Head of caudate nucleus (tissue), 42 donors: ENCODE measurements at places on chromosomes 7 and 10.

DNA sequence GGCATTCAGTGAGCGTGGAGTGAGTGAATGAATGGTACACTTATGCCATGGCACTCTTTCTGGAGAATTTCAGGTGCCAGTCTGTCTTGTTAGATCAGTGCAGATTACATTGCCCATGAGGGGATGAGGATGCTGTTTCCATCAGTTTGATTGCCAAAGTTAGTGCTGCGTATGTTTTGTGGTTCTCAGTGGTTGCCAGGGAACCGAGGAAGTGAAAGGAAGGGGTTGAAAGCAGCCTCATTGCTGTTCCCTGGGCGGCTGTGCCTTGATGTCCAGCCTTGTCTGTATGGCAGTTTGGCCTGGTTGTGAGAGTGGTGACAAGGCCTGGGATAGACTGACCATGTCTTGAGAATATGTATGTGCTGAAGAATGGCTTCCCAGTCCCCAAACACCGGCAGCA lies 30.2 kb downstream of the WBP1L start:
- peak; percentile 38 for DNase-seq

GRCh38 chr10:96287392-96288105 lies 16.2 kb upstream of the BLNK start:
- no peak for DNase-seq

DNA sequence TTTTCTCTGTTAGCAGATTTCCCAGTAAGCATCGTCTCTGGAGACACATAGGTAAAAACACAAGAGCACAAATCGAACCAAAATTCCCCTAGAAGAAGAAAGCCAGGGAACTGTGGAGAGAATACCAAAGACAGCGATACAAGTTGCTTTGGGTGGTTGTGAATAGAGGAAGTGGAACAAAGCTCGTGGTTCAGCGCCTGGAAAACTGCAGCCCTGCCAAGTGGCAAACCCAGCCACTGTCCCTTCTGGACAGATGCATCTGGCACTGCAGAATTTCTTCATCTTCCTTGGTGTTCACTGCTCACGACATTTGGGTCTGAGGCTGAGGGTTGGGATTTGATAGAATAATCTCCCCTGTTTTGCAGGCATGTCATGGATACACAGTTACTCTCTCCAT lies 733.8 kb downstream of the PARD3 start:
- no peak for DNase-seq

DNA sequence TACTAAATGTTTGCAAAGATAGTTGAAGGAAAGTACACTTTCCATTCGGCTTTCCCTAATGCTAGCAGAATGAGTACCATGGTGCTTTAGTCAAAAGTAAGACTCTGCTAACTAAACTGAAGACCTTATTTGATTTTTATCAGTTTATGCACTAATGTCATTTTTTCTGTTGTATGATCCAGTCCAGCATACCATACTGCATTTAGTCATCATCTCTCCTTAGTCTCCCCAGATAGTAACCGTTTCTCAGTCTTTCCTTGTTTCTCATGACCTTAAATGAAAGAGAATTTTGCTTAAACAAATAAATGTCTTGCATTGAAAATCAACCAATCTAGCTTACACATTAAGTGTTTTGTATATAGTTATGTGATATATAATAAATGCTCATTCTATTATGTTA lies 529.5 kb upstream of the SEMA3D start:
- no peak for DNase-seq

DNA sequence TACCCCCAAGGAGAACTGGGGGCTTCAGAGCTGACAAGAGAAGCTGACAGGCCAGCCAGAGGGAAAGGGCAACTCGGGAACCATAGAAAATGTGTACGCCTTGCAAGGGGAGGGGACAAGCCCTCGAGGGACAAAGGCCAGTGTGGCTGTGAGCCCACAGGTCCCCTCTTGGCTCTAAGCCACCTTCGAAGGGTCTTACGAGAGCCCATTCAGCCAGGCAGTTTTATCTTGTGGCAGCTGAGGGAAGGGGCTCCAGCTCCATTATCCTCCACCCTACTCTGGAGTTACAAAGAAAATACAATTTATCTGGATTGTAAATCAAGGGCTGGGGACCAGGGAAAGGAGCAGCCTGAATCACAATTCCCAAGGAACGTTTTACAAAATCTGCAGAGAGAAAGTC lies 159.5 kb upstream of the ZMIZ1 start:
- DNase-seq = no peak

DNA sequence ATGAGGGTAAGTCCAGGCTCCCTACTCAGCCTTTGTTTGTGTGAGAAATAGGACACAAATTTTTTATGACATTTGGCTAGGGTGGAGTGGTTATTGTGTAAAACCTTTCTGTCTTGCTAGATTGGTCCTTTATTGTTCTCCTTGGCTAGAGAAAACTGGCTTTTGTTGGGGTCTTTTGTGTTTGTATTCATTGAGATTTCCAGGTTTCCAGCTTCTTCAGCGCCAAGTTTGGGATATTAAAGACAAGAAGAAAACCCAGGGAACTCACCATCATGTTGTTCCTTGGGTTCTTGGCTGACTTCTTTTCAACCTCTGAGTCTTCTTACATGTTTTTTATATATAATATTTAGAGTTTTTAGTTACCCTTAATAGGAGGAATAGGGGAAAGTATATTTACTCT lies 310.0 kb downstream of the HPSE2 start:
- DNase-seq = no peak

DNA sequence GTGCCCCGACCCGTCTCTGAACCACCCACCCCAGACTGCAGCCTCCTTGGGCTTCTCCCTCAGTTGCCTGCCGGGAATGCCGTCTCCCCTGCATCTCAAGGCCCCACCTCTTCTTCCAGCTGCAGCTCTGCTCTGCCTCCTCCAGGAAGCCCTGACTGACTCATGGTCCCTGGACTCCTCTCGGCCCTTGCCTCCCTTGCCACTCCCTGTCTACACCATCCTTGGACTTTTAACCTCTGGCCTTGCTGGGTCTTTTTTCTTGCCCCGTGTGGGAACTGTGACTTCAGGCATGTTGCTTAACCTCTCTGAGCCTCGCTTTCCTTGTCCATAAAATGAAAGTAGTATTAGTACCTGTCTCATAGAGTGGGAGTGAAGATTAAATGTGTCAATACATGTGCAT lies 56.3 kb downstream of the C10orf105 start:
- DNase-seq = no peak

- DNase-seq = no peak
Measured at GRCh38 chr7:30853576-30853975, 58.1 kb upstream of the AQP1 start.

- no peak for DNase-seq
Measured at GRCh38 chr7:28804990-28805389, 153.1 kb downstream of the TRIL start.

DNA sequence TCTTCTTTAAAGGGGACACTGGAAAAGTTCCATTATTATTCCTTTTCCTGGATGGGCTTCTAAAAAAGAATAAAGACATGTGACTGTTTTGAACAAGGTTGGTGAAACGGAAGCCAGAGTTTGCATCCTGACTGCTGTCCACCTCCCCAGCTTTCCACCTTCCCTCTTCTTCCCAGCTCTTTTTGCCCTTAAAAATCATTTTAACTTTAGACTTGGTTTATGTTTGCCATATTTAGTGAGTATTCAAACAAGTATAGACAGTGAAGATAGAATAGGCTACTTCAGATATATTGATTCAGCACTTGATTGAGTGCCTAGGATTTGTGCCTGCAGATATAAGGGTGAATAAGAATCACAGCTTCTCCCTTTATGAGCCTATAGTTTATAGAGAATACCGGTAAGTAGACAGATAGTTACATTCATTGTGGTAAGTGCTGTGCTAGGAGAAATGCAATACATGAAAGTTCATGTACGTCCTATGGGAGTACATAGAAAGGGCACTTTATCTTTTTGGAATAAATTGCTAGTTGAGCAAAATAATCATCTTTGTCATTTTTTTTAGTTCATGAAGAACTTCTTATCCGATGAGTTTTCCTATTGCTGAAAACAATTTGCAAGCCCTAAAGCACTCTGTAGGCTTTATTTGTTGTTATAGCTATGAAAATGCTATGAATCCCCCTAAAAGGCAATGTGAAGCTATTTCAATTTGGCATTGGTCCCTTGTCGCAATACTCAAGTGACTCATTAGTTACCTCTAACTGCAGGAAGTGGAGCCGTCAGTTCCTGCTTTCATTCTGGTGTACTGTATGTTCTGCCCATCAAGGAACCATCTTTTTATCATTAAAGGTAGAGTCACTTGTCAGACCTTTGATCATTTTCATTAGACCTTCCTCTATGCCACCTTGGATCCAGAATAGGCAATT lies 57.2 kb upstream of the STRIP2 start:
- DNase-seq = no peak

DNA sequence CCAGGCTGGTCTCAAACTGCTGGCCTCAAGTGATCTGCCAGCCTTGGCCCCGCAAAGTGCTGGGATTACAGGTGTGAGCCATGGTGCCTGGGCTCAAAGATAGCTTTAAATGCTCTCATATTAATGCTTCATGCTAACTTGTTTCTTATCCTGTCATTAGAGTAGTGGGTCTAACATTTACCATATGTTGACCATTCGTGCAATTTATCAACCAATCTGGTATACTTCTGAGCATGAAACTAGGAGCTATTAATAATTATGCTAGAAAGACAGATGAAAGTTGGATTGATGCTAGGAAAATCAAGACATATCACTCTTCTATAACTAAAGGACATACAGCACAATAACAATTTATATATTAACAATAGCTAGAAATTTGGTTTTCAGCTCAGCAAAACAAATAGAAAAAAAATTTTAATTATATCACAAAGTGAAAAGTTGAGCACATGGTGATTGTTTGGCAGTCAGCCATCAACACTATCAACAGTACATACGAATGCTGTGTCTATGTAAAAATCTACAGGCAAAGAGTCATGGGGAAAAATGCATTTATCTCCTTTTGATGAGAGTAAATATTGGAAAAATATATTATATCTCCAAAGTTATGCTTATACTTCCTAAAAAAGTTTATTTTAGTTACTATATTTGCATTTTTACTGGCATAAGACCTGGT lies 112.1 kb upstream of the ABCB5 start:
- no peak for DNase-seq

- DNase-seq = no peak
Measured at GRCh38 chr7:79968077-79968648, 166.5 kb upstream of the GNAI1 start.

DNA sequence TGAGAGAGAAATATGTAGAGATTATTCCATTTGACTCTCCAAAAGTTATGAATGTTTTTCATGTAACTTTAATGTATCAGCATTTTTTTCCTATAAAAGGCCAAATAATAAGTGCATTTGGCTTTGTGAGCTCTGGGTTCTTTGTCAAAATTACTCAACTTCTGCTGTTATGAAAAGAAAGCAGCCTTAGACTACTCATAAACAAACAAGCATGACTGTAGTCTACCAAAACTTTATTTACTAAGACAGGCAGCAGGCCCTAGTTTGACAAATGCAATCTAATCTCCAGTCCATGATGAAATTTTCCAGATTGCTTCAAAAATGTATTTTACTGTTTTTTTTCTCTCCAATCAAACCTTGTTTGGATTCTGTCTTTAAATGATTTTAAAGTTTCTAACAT lies 46.3 kb downstream of the MRPL32 start:
- DNase-seq = no peak

DNA sequence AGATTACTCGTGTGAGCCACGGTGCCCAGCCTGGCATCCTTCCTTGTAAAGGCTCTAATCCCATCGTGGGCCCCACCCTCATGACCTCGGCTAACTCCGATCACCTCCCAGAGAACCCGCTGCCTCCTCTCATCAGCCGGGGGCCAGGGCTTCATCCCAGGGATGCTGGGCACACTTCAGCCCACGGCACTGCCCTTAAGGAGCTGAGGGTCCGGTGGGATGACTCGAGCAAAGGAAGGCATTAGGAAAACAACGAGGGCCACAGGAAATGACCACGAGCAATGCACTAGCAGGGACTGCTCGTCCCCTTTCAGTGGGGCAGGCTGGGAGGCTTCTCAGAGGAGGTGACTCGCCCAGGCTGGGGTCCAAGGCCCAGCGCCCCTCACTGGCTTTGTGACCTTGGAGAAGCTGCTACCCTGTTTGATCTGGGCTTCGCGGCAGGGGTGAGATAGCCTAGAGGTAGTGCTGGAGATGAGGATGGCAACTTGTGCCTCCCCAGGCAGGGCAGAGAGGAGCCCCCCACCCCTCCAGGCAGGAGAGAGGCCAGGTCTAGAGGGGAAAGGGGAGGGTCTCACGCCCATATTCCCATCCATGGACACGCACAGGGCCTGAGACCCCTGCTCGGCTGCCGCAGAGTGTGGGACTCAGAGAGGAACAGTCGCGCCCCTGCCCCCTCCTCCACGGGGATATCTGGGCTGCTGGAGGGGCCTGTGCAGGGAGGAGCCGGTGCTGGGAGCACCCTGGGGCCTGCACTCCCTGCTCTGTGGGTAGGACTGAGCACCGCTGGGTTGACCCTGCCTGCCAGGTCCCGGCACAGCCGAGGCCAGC lies 26.8 kb downstream of the ELFN1 start:
- peak; percentile 9 for DNase-seq

GRCh38 chr10:18557960-18558359 lies 93.4 kb downstream of the NSUN6 start:
- DNase-seq = no peak

DNA sequence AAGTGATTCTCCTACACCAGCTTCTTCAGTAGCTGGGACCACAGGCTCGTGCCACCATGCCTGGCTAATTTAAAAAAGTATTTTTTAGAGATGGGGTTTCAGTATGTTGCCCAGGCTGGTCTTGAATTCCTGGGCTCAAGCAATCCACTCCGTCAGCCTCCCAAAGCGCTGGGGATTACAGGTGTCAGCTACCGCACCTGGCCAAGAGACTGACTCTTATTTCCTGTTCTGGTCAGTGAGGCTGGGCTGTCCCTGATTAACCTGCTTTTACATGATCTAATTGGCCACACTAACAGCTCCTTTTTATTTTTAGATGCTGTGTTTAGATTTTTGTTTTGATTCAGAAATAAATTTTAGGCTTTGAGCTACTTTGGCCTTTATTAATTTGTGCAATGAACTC lies 203.9 kb downstream of the NXPH1 start:
- DNase-seq = no peak

DNA sequence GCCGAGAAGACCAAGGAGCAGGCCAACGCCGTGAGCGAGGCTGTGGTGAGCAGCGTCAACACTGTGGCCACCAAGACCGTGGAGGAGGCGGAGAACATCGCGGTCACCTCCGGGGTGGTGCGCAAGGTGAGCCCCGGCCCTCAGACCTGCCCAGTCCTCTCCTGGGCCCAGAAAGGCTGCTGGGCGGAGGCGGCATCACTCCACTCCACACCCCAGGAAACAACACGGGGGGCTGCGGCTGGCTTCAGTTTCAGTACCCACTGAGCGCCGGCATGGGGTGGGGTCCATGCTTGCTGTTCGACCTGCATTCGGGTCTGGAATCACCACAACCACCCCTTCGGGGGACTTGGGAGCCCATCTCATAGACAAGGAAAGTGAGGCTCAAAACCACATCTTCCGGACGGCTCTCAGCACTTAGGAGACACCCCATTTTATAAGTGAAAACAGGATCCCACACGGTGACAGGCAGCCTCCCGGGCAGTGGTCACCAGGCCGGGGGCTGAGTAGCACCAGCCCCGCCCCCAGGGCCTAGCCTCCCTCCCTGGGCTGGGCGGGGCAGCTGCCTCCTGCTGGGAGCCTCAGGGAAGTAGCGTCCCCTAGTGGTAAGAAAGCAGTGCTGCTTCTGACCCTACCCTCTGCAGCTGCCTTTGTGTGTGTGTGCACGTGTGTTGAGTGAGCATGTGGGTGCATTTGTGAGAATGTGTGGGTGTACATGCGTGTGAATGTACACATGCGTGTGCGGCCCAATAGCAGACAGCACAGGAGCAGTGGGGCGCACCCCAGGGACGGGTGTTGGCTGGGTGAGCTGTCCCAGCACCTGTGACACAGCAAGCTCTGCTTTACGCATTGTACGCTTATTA lies 1.8 kb downstream of the SNCG start:
- no peak for DNase-seq

- DNase-seq = no peak
Measured at GRCh38 chr7:47611045-47611511, 29.2 kb upstream of the TNS3 start.
